Activated CD4-positive, alpha-beta T cell treated with anti-CD3 and anti-CD28 coated beads, Interleukin-2, amount 50 U/mL, for 1 hour (primary cell): ENCODE measurements at places on chromosomes 5 and 9.

GRCh38 chr5:115968770-115969169 lies 6.5 kb downstream of the LVRN start:
- DNase-seq = no peak

DNA sequence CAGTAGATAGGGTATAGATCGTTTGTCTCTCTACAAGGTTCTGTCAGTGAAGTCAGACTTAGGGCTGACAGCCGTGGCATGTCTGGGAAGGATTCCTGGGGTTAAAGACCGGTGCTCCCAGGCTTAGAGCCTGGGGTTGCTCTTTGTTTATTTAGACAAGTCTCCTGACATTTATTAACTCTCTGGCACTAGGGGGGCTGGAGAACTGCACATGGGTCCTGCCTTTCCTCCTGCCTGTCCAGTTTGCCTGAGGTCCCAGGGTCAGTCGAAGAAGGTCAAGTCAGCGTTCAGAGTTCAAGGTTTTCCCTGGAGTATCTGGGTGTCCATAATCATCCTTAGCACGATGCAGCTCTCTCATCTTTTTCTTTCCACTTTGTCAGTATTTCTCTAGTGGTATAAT lies 5.6 kb downstream of the EGFLAM start:
- DNase-seq = no peak

DNA sequence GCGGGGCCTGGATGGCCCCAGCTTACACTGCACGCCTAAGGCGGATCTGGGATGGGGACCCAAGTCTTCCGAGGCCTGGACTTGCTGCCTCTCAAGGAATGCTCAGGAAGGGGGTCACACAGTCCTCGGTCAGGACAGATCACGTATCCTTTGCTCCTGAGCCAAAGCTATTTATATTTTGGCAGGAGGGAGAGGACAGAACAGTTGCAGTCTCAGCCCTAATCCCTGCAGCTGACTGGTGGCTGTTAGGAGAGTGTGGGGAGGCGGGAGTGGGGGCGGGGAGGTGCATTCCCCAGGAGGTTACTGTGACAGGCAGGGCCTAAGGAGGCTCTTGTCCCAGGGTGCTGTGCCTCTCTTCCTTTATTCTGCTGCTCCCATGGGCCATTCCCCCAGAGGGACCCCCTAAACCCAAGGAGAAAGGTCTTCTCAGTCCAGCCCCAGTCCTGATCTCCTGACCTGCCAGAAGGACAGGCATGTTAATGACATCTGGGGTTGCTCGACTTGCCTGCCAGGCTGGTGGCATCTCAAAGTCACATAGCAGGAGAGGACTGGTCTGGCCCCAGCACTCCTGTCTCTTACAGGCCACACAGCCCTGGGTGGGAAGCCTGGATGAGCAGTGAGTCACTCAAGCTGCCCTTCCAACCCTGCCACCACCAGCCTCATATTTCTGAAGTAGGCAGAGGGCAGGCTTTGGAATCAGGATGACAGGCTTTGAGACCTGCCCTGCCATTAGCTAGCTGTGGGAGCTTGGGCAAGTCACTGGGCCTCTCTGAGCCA lies 51.9 kb downstream of the COL27A1 start:
- no peak for DNase-seq

DNA sequence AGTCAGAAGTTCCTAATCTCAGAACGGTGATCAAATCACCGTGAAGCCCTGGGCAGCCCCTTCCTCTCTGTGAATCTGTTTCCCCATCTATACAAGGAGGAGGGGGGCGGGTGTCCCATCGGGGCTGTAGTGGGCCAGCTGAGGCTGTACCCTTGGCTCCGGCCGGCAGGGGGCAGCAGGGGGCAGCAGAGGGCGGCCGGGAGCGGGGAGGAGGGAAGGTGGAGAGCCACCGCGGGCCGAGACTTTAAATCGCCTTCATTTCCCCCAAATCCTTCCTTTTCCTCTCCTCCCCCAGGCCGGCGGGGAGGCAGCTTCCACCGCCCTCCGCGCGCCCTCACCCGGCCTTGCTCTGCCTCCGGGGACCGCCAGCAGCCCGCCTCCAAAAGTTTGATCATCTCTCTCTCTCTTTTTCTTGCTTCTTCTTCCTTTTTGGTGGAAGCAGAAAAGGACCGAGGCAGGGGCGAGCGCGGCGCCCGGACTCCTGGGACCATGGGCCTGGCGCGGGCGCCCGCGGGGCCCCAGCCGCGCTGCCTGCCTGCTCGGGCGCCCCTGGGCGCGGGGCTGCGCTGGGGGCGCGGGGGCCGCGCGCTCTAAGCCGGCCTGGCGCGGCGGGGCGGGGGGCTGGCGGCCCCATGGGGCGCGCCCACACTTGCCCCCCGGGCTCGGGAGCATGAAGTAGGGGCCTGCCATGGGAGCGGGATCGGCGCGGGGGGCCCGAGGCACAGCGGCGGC lies at the start of gene COL27A1:
TSS of gene COL27A1 (plus strand) at position 275 of the 732 bp plus-strand sequence. CDS start at position 689, 414 bp downstream.
- DNase-seq = peak; percentile 73

GRCh38 chr5:13704396-13704795 lies 240.1 kb downstream of the DNAH5 start:
- DNase-seq = no peak

DNA sequence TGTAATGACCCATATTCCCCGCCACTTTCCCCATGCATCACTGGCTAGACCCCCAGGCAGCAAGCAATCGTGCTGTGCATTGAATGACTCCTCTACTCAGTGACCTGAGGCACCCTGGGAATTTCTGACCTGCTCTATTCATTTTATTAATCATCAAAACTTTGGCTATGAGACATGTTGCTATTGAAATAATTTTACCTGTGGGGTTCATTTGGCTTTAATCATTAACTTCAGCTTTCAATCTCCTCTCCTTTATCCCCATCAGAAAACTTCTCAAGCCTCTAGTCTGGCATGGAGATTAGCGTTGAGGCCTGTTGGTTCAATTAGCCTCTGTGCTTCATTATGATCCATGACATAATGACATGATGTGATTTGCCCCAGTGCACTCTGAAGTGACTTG lies 429.0 kb downstream of the ZNF608 start:
- no peak for DNase-seq

DNA sequence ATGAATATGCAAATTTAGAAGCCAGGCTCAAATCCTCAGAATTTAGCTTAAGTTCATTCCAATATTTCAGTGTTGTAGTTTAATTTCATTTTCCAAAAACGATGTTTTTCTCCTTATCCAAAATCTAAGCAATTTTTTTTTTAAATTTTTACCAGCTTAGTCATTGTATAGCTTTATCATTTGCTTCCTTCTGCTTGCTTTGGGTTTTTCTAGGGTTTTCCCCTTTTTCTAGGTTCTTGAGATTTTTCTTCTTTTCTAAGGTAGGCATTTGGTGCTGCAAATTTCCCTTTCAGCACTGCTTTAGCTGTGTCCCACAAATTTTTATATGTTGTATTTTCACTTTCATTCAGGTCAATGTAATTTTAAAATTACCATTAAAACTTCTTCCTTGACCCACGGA lies 34.4 kb upstream of the CCDC112 start:
- no peak for DNase-seq

DNA sequence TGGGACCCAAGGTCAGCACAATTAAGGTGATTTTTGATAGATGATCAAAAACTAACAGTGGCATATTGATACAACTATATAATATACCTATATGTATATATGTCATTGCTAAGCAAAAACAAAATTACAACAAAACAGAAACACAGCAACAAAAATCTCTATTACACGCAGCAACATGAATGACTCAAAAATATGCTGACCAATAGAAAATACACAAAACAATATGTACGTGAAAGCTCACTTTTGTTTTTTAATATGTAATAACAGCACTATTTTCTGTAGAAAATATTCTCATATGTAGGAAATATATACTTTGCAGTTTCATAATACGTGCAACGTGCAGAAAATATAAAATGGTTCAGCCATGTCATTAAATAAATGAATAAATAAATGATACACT lies 1985.7 kb upstream of the CDH9 start:
- DNase-seq = no peak
